GM04503 (cell line): ENCODE measurements at places on chromosomes 5 and 9.

- no peak for DNase-seq
Measured at GRCh38 chr5:109701252-109701651, 11.5 kb downstream of the MAN2A1 start.

- DNase-seq: no peak
Measured at GRCh38 chr9:113853333-113853732, 22.8 kb upstream of the ZNF618 start.

GRCh38 chr9:72588336-72588735 is 66.9 kb downstream of the TMC1 start:
- DNase-seq: no peak

- DNase-seq: no peak
Measured at GRCh38 chr9:107024193-107024592, 161.2 kb downstream of the ZNF462 start.

DNA sequence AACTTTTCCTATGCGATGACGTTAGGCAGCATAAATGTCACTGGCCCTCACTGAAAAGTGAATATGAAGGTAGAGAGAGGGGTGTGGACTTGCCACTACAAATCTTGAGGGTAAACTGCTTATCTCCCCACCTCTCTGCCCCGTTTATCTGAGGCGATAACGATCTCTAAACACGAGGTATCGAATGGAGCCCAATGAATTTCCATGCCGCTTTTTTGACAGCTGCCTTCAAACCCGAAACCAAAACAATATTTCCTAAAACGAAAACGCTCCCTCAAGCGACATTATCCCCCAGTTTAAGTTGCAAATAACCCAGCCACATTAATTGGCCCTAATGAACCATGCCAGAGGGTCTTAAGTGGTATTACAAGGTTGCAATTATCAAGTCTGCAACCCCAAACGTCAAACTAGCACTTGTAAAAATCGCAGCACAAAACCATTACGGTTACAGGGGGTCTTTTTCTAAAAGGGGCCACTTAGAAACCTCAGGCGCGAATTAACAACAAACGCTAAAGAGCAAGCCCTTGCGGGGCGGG is 1.4 kb downstream of the NR3C1 start:
- DNase-seq: no peak

GRCh38 chr5:135708481-135709207 is 125.8 kb upstream of the SLC25A48 start:
- DNase-seq: no peak
